ENCODE measurements at places on chromosomes 4 and X.
A peak's percentile ranks its signal among the peaks of the same experiment; 100 is the strongest.

- DNase-seq: no peak
Measured at GRCh38 chr4:1727117-1728031, 6.1 kb downstream of the TACC3 start.

GRCh38 chr4:35975617-35976355 is 268.5 kb downstream of the ARAP2 start:
- DNase-seq: no peak

GRCh38 chrX:40644821-40645358 is 2.5 kb downstream of the CXorf38 start:
- DNase-seq: peak; percentile 5

GRCh38 chr4:179028321-179028720 is 1586.1 kb upstream of the AGA start:
- no peak for DNase-seq

DNA sequence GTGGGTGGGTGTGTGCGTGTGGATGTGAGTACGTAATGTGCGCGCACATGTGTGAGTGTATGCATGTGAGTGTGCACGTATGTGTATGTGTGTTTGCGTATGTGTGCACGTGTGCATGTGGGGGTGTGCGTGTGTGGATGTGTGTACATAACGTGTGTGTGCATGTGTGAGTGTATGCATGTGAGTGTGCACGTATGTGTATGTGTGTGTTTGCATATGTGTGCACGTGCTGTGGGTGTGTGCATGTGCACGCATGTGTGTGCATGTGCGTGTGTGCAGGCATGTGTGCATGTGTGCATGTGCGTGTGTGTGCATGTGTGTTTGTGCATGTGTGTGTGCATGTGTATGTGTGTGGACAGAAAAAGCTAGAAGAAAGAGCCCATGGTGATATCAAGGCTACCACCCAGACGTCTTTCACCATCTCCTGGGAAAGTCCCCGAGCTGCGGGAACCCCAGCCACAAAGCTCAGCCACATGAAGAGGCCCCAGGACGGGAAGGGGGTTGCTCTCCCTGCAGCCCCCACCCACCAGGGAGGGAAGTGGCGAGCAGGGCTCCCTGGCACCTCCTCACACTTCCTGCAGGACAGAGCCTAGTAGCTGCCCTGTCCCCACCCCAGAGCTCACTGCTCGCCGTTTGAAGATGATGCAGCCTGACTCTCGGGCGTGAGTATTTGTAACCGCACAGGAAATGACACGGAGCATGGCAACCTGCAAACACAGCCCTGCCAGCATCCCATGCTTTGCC is 108.3 kb downstream of the DCTD start:
- no peak for DNase-seq

- DNase-seq: no peak
Measured at GRCh38 chr4:10164877-10165283, 48.3 kb upstream of the WDR1 start.

DNA sequence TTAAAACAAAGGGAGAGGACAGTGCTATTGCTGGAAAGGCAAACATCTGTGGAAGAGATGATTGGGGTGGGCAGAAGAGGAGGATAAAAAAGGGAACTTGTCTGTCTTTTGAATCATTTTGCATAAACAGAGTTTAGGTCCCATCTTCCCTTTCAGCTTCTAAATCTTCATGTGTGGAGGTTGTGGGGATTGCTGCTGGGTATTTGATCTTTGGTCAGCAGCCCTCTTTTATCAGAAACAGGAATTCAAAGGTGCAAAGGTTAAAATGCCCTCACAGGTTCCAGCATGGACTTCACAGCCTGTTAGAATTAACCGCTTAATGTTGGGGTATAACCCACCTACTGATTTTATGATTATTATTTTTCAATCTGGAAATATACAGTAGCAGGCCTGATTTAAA is 39.5 kb upstream of the TMEM154 start:
- no peak for DNase-seq

DNA sequence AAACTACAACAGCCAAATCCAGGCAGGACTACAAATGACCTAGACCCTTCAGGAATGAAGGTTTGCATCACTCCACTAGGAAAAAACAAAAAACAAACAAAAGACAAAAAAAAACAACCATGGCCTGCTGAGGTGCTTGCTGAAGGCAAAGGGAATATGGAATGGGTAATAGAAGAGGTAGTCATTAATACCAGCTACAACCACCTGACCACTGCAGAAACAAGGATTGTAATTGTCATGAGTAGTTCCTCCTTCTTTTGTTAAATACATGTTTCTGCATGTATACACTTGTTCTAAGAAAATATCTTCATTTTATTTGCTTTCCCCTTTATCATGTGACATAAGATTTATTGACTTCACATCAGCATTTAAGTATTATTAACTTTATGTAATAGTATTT is 409.8 kb upstream of the GRID2 start:
- no peak for DNase-seq

GRCh38 chr4:168143601-168144000 is 51.3 kb downstream of the ANXA10 start:
- no peak for DNase-seq

DNA sequence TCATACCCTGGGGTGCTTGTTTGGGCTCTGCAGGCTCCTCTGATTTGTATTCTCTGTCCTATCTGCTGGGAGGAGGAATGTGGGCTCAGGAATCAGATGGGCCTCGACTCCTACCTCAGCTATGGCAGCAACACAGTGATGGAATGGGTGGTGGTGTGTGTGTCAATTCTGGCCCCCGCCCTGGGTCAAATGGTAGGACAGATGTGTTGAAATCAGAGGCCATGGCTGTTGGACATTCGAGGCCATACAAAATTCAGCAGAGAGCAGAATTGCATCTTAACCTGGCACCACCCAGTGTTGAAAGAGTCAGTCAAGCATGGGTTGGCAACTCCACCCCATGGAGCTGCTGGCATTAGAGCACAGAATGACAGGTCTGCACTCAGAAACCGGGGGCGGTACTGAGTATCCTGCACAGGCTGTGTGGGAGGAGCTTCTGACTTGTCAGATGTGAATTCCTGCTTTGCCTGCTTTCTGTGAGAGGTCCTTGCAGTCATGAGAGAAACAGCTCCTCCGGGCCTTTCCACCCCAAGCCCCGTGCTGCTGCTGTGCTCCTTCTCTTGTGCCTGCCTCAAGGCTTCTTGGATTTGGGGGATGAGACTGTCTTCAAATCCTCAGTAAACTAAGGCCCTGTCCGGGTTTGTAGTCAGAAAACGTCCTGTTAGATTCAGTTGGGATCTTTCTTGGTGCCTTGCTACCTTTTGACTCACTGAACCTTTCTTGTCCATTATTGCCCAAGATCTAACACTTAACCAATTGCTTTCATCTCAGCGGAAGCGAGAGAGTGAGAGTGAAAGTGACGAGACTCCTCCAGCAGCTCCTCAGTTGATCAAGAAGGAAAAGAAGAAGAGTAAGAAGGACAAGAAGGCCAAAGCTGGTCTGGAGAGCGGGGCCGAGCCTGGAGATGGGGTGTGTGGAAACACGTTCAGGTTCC is 13.0 kb downstream of the DKC1 start:
- DNase-seq: peak; percentile 29

DNA sequence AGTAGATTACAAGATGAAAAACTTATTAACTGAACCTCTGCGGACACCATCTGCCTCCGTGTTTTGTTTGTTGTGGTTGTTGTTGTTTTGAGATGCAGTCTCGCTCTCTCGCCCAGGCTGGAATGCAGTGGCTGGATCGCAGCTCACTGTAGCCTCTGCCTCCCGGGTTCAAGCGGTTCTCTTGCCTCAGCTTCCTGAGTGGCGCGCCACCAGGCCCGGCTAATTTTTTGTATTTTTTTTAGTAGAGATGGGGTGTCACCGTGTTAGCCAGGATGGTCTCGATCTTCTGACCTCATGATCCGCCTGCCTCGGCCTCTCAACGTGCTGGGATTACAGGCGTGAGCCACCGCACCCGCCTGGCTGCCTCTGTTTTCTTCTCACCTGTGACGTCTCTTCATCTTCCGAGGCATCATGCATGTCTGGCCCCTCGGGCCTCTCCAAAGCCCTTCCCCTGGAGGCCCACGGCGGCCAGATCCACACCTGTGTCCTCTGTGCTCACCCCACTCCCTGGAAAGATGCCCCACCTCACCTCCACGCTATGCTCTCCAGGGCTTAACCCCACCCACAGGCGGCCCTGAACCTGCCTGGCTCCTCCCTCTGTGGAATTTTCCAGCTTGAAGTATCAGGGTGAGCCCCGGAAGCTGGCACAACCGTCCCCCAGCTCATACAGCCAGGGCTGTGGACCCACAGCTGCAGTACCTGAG is 77.0 kb upstream of the MXD4 start:
- DNase-seq: no peak

GRCh38 chrX:19554786-19555185 is 39.5 kb upstream of the MAP3K15 start:
- no peak for DNase-seq

DNA sequence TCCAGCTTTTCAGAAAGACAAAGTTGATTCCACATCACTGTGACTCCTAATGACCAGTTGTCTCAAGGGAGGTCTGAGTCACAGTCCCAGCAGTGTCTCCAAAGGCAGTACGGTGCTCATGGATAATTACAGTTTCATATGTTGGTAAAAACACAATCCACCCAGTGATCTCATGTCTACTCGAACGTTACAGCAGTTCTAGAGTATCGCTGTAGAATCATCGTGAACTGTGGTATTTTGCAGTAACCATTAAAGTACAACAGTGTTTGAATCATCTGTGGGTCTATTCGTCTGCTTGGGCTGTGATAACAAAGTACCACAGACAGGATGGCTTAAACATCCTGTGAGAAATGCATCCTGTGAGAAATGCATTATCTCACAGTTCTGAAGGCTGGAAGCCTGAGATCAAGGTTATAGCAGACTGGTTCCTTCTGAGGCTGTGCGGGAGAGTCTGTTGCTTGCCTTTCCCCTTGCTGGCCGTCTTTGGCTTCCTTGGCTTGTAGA is 121.1 kb upstream of the SORBS2 start:
- no peak for DNase-seq

DNA sequence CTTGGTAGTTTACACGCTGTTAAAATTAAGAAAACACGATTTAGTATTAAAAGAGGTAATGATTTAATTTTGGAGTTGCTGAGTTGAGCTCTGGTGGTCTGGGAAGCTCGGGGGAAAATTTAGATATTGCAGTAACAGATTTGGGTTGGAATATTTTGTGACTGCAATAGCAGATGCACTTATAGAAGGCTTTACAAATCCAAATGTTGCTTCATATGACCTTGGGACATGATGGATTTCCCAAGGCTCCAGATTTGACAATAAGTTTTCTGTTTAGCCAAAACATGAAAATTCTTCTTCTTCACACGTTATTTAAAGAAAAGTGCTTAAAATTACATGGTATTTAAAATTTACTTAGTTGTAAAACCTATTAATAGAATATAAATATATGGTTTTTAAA is 302.0 kb downstream of the SPRY1 start:
- no peak for DNase-seq

GRCh38 chrX:105302246-105302645 is 81.8 kb upstream of the TEX13A start:
- DNase-seq: no peak
